ENCODE measurements at places on chromosomes 5 and 9. TPM values are rescaled to one million over a fixed set of nuclear protein-coding genes. Genes with fewer than 3 reads are reported as not detected.
A peak's percentile ranks its signal among the peaks of the same experiment; 100 is the strongest.

GRCh38 chr5:94776167-94776566, 157.7 kb downstream of the SLF1 start:
- DNase-seq = no peak

DNA sequence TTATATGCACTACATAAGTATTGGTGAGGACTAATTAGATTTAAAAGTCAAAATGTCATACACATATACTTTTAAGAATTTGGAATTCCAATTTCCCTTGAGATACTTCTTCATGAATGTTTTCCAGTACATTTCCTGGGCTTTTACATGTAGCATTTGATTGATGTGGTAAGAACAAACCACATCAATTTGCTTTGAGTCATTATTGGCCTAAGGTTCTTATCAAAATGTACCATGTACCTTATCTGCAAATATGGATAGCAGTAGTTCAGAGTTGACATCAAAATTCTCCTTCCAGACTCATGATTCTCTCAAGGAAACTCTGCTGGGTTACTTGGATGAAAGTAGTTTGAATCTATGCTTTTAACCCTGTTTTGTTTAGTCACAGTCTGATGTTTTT, 2.5 kb downstream of the CAST start:
- no peak for DNase-seq

GRCh38 chr9:23451802-23452418, 374.1 kb downstream of the ELAVL2 start:
- DNase-seq = no peak

- DNase-seq = no peak
Measured at GRCh38 chr5:179257176-179257682, 88.0 kb downstream of the ADAMTS2 start.

GRCh38 chr5:103224118-103224893, 34.3 kb upstream of the MACIR start:
- DNase-seq = peak; percentile 75

Gene SIL1
- 61.4 TPM for total RNA-seq

GRCh38 chr5:32088214-32088613, 85.9 kb downstream of the GOLPH3 start:
- DNase-seq = no peak

Gene CDO1
- 8.6 TPM for total RNA-seq

DNA sequence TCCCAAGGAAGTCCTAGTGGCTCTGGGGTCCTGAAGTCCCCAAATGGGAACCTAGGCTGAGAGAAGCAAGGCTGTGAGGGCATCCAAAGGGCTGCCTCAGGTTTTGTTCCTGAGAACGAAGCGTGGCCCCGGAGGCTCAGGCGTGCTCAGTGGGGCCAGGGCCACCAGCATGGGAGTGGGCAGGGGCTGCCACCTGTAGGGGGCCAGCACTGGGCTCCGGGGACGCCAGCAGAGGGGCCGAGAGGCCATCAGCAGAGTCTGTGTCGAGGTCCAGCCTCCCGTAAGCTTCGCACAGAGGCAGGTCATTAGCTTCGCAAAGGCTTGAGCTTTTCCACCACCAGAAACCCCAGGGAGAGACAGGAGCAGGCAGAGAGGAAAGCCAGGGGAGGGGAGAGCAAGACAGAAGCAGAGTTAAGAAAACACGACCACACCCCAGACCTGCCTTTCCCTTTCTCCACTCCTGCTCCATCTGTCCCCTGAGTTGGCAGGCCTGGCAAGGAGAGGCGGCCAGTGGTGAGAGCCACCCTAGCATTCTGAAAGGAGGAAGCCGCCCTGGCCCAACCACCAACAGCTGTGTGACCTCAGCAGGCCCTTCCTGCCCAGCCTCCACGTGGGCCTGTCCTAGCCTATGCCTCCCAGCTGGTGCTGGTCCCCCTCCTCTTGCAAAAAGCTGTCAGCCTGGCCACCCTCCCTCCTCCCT, 5.5 kb upstream of the SURF6 start:
- DNase-seq = no peak

- DNase-seq = no peak
Measured at GRCh38 chr5:95080441-95080840, 204.5 kb downstream of the MCTP1 start.

DNA sequence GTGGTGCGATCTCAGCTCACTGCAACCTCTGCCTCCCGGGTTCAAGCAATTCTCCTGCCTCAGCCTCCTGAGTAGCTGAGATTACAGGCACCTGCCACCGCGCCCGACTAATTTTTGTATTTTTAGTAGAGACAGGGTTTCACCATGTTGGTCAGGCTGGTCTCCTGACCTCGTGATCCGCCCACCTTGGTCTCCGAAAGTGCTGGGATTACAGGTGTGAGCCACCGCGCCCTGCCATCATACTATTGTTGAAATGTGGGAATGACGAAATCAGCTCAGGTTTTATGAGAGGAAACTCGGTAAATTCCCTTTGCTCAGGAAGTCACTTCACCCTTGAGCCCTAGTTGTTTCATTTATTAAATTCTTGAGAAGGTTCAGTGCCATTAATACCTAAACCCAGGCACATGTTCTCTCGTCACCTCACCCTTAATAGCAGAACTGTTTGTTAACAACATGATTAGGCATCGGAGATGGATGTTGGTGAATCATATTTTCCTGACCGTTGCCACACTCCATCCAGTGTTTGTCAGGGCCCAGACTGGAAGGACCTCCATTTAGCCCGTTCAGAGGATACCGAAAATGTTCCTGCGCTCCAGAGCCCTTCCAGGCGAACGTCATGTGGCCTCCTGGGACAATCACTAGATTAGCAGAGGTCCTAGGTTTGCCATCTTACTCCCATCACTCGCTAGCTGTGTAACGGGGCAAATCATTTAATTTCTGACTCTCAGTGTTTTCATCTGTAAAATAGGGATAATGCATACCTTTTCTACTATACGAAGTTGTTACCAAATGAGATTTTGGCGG, 20.0 kb upstream of the CREBRF start:
- DNase-seq = no peak

GRCh38 chr9:135772702-135773493, 70.9 kb downstream of the KCNT1 start:
- no peak for DNase-seq

GRCh38 chr5:107303171-107303968, 367.4 kb downstream of the EFNA5 start:
- DNase-seq = no peak
